T-helper 17 cell (primary cell): ENCODE measurements at places on chromosomes 2 and 18. TPM values are rescaled to one million over a fixed set of nuclear protein-coding genes. Genes with fewer than 3 reads are reported as not detected.

Gene IL37
- total RNA-seq, result not detected

Gene RRM2
- 1.7 TPM for total RNA-seq

Gene ALPP
- total RNA-seq, result 0.29 TPM

Gene RGPD3
- total RNA-seq, result 0.21 TPM

Gene CCBE1
- total RNA-seq, result not detected

Gene CFAP65
- not detected for total RNA-seq

Gene NFU1
- total RNA-seq, result 23.2 TPM

DNA sequence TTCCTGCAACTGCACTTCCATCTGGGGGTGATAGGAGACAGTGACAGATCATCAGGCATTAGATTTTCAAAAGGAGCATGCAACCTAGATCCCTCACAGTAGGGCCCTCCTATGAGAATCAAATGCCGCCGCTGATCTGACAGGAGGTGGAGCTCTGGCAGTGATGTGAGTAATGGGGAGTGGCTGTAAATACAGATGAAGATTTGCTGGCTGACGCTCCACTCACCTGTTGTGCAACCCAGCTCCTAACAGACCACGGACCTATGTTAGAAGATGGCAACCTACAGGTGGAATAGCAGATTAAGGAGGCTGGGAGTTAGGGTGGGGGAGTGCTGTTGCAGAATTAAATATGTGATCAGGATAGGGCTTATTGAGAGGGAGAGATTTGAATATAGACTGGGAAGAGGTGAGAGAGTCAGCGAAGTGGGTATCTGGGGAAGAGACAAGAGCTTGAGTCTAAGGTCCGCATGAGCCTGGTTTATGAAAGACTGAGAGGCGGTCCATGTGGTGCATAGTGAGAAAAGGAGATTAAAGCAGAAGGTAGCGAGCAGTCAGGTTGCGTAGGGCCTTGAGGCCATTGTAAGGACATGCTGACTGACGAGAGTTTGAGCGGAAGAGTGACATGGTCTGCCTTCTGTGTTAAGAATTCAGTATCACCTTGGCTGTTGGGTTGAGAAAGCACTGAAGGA is 31.3 kb upstream of the TOGARAM2 start:
- no peaks in the 10 kb centered on the region for H3K27me3 ChIP-seq
- no peak for DNase-seq
- H3K4me1 ChIP-seq, result peaks cover 3% of the 10 kb centered on the region
- H3K36me3 ChIP-seq, result peaks cover 9% of the 10 kb centered on the region

GRCh38 chr18:34649080-34649479 is 61.0 kb upstream of the DTNA start:
- H3K27ac ChIP-seq, result no peak overlapping the region
- H3K27me3 ChIP-seq, result peaks cover 17% of the 10 kb centered on the region
- DNase-seq, result no peak
- no peaks in the 10 kb centered on the region for H3K36me3 ChIP-seq
- no peak overlapping the region for H3K4me3 ChIP-seq

- H3K4me1 ChIP-seq, result no peaks in the 10 kb centered on the region
- no peak overlapping the region for H3K4me3 ChIP-seq
- no peak overlapping the region for H3K27ac ChIP-seq
- H3K27me3 ChIP-seq, result no peaks in the 10 kb centered on the region
Observed at GRCh38 chr2:164453656-164454305, 167.5 kb downstream of the GRB14 start.

GRCh38 chr2:28406276-28407096 is 13.8 kb downstream of the FOSL2 start:
- H3K36me3 ChIP-seq, result peaks cover 2% of the 10 kb centered on the region
- H3K4me1 ChIP-seq, result peaks cover 63% of the 10 kb centered on the region
- peak overlapping the region; percentile 99 for H3K27ac ChIP-seq
- DNase-seq, result peak; percentile 32
- H3K4me3 ChIP-seq, result peak overlapping the region; percentile 52

DNA sequence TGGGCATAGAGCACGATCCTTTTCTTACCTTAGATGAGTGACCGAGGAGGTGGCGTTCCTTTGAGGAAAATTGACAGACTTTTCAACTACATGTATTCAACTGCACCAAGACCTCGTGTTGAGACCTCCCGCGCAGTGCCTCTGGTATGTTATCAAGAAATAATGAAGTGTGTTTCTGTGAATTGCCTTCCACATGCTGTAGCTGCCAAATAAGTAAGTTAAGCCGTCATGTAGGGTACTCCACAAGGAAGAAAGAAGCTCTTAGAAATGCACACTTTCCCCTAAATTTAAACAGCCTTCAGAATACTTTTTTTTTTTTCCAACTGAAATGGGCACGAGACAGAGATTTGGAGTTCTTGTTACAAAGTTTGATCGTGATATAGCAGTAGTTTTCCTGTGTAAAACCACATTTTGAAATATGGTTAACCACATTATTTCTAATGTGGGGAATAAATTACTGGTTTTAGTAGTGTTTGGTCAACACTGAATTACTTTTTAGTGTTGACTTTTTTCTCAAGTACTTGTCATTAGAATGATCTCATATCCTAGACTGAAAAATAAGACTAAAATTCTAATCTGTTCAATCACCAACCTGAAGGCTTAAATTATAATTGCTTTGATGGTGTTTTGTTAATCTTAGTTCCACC is 30.5 kb downstream of the PDK1 start:
- H3K36me3 ChIP-seq, result peaks cover 16% of the 10 kb centered on the region
- peaks cover 18% of the 10 kb centered on the region for H3K4me1 ChIP-seq
- H3K27ac ChIP-seq, result no peak overlapping the region
- H3K27me3 ChIP-seq, result no peaks in the 10 kb centered on the region
- no peak for DNase-seq

GRCh38 chr2:159300586-159300985 is 14.1 kb upstream of the WDSUB1 start:
- no peak overlapping the region for H3K27ac ChIP-seq
- H3K4me3 ChIP-seq, result no peak overlapping the region
- no peaks in the 10 kb centered on the region for H3K4me1 ChIP-seq

DNA sequence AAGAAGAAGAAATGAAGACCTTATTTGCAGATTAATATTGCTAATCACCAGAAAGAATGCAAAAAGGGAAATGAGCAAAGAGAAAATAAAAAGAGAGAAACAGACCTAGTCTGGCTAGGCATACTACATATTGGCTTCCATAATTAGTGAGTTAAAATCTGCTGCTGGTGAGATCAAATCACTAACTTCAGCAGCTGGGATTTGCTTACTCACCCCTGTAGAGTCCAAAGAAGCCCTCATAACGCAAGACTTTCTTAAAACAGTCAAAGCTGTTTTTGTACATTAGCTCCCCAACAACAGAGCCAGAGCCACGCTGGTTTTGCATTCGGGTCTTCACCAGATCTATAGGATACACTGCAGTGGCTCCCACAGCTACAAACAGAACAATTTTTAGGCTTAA is 80.9 kb downstream of the SLC25A12 start:
- H3K4me1 ChIP-seq, result peaks cover 4% of the 10 kb centered on the region
- H3K27me3 ChIP-seq, result no peaks in the 10 kb centered on the region
- no peak for DNase-seq
- H3K27ac ChIP-seq, result no peak overlapping the region

GRCh38 chr2:208042450-208042849 is 17.1 kb upstream of the PLEKHM3 start:
- peaks cover 21% of the 10 kb centered on the region for H3K27me3 ChIP-seq
- peaks cover 6% of the 10 kb centered on the region for H3K4me1 ChIP-seq
- H3K36me3 ChIP-seq, result peaks cover 3% of the 10 kb centered on the region
- no peak overlapping the region for H3K27ac ChIP-seq
- no peak for DNase-seq
- no peak overlapping the region for H3K4me3 ChIP-seq

- H3K36me3 ChIP-seq, result peaks cover 2% of the 10 kb centered on the region
- no peak for DNase-seq
- no peaks in the 10 kb centered on the region for H3K27me3 ChIP-seq
Observed at GRCh38 chr18:39296293-39296888, 1730.8 kb upstream of the CELF4 start.

DNA sequence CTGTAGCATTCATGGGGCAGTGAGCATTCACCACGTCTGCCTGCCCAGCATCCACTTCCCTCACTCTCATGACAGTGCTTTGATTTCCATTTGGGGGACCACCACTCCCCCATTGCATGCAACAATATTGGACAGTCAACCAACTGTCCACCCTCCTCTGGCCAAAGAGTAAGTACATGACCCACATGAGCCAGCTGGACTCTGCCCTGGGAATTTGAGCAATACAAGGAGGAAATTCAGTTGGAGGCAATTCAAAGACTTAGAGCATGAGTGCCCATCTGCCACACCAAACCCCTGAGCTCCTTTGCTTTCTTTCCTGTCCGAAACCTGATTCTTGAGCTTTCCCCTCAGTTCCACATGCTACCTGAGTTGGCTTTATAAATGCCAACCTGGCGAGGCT is 41.7 kb upstream of the PNO1 start:
- no peak overlapping the region for H3K4me3 ChIP-seq
- peaks cover 8% of the 10 kb centered on the region for H3K27me3 ChIP-seq
- H3K4me1 ChIP-seq, result peaks cover 1% of the 10 kb centered on the region
- H3K27ac ChIP-seq, result no peak overlapping the region
- no peak for DNase-seq
